Choroid plexus epithelial cell (primary cell): ENCODE measurements at places on chromosomes 1 and 21.
A peak's percentile ranks its signal among the peaks of the same experiment; 100 is the strongest.

DNA sequence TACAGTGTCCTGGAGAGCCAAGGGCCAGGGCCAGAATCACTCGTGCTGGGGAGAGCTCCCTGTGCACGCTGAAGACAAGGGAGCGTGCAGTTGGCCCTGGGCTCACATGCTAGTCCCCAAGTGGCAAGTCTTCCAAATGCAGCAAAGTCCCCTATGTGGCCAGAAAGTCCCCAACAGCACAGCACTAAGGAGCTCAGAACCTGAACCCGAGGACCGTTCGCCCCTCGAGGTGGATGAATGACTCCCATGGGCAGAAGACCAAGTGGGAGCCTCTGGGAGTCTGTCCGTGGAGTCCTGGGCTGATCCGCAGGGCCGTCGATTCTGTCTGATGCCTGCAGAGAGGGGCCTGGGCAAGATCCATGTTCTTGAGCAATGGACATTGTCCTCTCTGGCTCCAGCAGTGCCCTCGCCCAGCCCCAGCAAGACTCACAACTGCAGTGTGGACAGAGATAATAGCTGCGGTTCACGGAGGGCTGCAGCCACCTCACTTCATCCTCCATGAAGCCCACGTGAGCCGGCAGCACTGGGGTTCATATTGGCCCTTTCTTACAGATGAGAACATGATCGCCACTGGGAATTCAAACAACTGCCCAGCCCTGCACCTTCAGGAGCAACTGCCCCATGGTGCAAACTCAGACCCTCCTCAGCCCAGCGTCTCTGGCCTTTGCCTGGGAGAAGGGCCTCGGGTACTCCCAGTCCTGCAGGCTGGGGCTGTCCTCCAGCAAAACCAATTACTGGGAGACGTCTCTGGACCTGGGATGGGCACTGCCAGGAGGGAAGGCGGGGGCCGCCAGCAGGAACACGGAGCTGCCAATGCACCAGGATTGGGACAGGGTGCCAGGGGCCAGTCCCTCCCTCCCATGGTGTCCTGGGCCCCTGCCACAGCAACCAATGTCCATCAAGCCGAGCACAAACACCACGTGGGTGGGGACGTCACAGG is 243.7 kb downstream of the NPHP4 start:
- DNase-seq, result no peak

GRCh38 chr1:204147406-204148383 is 4.1 kb downstream of the ETNK2 start:
- no peak for DNase-seq

DNA sequence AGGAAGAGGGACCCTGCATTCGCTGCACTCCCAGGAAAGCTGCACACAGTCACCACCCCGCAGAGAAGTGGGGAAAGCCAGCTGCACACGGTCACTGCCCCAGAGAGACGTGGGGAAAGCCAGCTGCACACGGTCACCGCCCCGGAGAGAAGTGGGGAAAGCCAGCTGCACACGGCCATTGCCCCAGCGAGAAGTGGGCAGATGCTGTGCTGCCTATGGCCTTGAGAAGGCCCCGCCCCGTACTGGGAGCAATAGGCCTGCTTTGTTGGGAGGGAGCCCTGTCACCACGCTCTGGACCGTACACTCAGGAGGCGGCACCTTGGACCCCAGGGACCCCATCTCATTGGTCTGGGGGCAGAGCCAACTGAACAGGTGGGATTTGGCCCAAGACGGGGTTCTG is 4.3 kb upstream of the GPR153 start:
- DNase-seq, result no peak

DNA sequence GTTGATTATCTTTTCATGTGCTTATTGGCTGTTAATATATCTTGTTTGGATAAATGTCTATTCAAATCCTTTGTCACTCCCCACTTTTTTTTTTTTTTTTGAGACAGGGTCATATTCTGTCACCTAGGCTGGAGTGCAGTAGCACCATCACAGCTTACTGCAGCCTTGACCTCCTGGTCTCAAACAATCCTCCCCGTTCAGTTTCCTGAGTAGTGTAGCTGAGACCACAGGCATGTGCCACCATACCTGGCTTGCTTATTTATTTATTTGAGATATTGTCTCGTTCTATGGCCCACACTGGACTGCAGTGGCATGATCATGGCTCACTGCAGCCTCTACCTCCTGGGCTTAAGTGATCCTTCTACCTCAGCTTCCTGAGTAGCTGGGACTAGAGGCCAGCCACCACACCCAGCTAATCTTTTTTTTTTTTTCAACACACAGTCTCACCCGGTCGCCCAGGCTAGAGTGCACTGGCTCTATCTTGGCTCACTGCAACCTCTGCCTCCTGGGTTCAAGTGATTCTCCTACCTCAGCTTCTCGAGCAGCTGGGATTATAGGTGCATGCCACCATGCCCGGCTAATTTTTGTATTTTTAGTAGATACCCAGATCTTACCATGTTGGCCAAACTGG is 13.9 kb upstream of the MYCL start:
- DNase-seq, result no peak

- no peak for DNase-seq
These were observed 17.3 kb downstream of the LCE4A start for GRCh38 chr1:152725261-152725660.

- peak; percentile 99 for DNase-seq
These were observed 17.6 kb downstream of the GALNT2 start for GRCh38 chr1:230084408-230085177.

DNA sequence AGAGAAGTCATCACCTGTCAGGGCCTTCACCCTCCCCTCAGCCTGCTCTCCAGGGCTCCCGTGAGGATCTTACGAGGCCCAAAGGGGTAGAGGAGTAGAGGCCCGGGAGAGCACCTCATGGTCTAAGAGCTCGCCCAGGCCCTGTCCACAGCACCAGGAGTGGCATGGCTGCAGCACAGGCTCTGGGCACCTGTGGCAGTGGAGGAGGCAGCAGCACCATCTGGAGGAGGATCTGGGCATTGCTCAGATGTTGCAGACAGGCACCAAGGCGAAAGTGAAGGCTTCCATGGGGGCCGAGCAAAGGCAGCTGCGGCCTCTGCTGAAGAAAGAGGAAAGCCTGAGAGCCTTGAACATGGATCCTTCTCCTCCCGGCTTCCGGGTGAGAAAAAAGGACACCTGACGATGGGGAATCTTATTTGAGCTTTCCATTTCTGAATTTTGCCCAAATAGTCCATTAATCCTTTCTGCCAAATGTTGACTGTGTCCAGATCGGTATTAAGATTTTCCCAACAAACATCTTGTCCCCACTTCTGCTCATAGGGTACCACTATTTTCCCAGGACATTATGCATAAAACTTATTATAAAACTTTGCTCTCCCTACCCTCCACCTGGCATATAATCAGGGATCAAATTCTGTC is 604.7 kb downstream of the PTPRC start:
- peak; percentile 66 for DNase-seq
